SW 1271 (cell line): ENCODE measurements at places on chromosomes 1 and 21.

GRCh38 chr1:36542962-36543515 lies 60.3 kb upstream of the CSF3R start:
- peak; percentile 2 for DNase-seq

GRCh38 chr1:37851262-37851661 lies 8.1 kb downstream of the MTF1 start:
- DNase-seq: no peak

DNA sequence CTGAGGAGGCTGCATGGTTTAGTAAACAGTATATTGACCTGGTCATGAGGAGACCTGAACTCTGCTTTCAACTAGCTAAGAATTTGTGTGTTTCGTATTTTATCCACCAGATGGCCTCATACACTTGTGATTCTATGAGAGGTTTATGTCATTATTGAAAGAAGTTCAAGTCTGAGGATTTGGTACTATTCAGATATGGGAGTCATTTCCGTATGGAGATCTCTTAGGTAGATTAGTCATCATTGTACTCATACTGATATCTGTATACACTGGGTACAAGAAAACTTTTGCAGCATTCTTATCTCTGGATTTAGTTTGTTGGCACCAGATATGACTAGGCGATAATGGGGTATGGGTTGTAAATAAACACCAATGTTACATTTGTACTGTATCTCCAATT lies 26.6 kb downstream of the ATF6 start:
- peak; percentile 64 for DNase-seq

- no peak for DNase-seq
Measured at GRCh38 chr1:31954607-31955283, 16.6 kb upstream of the PTP4A2 start.

- DNase-seq: no peak
Measured at GRCh38 chr1:152959801-152960451, 10.5 kb upstream of the SPRR4 start.

GRCh38 chr21:37619464-37619974 lies 252.9 kb downstream of the DYRK1A start:
- no peak for DNase-seq

DNA sequence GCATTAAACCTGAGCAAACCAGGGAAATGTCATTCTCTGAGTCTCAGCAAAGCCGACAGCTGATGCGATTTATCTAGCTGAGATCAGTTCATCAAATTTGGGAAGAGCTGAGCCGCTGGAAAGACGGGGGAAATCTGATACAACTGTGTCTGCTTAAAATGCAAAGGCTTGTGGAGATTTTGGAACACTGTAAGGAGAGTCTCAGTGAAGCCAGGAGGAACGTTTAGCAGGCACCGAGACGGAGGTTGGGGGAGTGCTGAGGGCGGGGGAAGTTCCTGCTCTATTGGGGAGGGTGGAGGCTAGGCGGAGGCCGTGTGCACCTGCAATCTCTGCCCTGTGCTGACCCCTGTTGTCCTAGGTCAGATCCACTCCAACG lies 143.2 kb upstream of the CSF3R start:
- no peak for DNase-seq

DNA sequence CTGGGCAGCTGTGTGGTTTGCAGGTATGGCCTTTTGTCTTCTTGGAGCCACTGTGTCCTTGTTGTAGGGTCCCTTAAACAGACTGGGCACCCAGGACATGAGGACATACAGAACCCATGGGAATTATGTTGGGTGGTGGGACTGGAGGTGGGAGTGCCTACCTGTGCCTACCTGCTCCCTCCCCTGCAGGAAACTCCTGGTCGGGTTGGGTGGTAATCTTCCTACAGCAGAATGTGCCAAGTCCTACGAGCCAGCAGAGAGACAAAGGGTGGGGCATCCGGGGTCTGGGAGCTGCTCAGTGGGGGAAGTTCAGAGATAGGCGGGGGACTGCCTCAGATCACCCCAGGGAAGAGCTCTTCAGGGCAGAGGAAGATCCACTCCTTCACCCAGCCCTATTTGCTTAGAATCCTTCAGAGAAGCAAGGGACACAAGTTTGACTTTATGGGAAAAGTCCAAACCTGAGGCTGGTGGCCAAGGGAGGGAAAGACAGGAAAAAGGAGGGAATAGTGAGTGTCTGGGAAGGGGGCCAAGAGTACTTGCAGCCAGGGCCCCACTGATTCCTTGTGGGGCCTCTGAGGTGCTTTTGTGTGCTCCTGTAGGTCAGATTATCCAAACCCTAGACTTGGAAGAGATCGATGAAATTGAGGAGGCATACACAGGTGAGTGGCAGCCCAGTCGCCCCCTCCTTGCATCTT lies 58.3 kb downstream of the KIF21B start:
- no peak for DNase-seq

- DNase-seq: no peak
Measured at GRCh38 chr1:31412732-31413404, at the start of gene SERINC2. Gene SERINC2 (plus strand): TSS chr1:31413213. CDS start chr1:31413266, 53 bp downstream.
